ENCODE measurements at places on chromosomes 1 and 21.

DNA sequence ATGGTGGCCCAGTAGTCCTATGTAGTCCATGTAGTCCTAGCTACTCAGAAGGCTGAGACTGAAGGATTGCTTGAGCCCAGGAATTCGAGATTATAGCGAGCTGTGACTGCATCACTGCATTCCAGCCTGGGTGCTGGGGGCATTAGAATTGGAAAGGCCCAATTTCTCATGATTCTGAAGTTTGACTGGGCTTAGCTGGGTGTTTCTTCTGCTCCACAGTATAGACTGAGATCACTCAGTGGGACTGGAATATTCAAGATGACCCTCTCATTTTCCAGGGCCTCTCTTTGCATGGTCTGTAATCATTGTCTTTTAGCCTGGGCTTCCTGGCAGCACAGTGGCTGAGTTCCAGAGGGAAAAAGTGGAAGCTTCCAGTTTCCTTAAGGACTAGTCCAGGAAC is 26.2 kb downstream of the MROH7 start:
- no peak for DNase-seq

GRCh38 chr1:3914911-3915310 is 14.8 kb upstream of the C1orf174 start:
- no peak for DNase-seq

DNA sequence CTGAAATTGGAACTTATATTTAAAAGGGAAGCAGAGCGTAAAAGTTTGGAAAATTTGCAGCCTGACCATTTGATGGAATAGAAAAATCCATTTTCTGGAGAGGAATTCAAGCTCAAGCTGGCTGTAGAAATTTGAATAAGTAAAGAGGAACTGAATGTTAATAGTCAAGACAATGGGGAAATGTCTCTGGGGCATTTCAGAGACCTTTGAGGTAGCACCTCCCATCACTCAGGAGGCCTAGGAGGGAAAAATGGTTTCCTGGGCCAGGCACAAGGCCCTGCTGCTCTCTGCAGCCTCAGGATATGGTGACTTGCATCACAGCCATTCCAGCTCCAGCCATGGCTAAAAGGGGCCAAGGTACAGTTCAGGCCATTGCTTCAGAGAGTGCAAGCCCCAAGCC is 17.6 kb upstream of the TSHB start:
- no peak for DNase-seq

DNA sequence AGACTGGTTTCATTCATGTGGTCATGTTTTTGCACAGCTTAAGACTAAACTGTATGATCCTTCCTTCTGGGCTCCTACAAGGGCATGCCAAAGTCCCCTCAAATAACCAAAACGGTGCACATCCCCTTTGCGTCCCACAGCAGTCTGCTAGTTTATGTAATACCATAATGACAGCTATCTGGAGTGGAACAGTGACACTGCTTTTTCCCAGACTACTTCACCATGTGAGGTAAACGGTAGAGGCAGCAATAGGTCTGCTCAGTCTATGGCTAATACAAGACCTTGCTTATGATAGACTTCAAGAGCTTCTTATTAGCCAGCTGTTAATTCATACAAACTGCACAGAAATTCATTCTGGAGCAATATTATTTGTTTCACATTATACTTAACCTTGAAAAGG is 395.5 kb downstream of the SMYD3 start:
- DNase-seq: no peak

DNA sequence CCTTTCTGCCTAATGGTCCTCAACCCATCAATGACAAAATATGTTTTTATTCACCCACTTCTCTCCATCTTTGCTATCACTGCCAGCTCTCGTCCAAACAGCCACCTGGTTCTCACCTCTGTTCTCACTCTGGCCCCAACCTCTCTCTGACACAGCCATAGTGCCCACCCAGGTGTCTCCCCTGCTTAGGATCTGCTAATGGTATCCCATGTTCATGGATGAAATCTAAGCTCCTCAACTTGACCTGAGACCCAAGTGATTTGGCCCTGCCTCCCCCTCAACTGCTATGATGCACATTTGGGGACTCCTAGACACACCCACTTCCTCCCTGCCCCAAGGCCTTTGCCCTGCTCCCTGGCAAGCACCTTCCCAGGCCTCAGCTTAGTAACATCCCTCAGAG is 25.9 kb downstream of the KIF17 start:
- no peak for DNase-seq

DNA sequence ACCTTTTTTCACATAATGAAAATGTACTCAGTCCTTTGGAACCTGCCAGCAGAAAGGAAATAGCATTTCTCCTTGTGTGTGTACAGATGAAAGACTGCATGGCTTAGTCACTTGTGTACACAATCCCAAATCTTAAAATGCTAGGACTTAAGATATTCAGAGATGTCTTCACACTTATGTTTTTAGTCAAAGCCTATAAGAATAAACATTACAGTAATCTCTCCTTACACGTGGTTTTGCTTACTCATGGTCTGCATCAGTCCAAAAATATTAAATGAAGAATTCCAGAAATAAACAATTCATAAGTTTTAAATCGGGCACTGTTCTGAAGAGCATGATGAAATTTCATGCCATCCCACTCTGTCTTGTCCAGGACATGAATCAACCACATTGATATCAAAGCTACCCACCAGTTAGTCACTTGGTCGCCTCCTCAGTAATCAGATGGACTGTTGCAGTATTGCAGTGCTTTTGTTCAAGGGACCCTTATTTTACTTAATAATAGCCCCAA is 75.7 kb upstream of the RRP15 start:
- DNase-seq: no peak

GRCh38 chr1:245272676-245273075 is 117.9 kb downstream of the KIF26B start:
- no peak for DNase-seq

DNA sequence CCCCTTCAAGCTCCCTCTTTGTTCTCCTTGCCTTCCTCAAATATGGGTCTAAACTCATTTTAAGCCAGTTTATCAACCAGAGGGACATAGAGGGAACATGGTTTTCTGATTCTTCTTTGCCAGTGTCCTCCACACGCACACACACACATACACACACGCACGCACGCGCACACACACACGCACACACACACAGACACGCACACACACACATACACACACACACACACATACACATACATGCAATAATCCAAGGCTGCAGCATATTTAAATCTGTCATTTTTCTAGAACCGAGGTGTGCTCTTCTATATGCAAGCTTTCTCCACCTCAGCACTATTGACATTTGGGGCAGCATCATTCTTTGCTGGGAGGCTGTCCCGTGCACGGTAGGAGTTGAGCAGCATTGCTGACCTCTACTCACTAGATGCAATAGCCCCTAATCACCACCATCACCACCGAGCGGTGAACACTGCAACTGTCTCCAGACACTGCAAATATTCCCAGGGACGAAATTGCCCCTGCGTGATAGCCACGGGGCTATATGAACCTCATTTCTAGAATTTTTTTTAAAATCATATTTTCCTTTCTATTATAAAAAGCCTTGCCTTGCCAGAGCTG is 8.0 kb downstream of the TNFRSF9 start:
- DNase-seq: no peak

DNA sequence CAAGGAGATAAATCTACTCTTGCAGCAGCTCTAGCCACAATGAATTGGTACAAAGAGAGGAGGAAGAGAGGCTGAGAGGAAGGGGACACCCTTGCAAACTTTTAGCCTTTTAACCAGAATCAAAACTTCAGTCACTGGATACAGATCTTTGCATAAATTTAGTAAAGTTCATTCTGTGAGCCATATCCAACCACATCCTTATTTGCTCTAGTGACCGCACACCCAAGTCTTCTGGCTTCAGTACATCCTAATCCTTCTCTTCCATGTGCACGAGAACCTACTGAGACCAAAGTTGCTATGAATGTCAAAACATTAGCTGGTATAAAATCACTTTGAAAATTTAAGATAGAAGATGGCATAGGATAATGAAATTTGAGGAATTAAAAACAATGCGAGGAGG is 21.9 kb upstream of the PLD5 start:
- DNase-seq: no peak

DNA sequence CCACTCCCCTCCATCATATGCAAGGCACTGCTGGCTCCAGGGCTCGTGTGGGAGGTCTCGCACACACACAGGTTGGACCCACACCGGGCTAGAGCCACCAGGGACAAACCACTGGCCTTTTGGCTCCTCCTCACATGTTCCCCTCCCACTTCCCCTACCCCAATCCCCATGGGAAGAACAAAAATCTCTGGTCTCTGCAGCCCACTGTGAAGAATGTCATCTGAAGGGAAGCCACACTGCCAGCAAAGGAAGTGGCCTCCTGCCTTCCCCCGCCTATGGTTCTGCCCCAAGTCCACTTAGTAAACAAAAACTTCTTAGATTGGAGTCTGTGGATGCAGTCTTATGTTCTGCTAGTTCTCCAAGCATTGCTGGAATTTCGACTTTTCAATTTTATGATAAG is 24.2 kb downstream of the OLFML3 start:
- DNase-seq: no peak

DNA sequence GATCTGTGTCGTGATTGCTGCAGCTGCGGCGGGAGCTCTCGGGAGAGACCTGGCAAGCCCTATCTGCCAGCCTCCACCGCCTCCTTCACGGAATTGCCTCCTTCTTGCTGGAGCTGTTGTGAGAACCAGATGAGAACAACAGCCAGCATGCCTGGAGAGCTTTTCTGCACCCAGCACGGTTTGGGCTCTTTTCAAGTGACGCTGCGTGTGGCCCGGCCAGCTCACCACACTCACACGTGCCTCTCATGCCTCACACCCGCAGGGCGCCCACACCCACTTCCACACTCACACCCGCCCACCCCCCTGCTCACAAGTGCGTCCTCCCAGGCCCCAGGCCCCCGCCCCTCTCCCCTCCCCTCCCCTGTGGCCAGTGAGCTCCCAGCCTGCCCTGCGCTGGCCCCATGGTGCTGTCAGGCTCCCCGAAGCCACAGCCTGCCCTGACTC is 135.7 kb upstream of the RUNX3 start:
- no peak for DNase-seq

DNA sequence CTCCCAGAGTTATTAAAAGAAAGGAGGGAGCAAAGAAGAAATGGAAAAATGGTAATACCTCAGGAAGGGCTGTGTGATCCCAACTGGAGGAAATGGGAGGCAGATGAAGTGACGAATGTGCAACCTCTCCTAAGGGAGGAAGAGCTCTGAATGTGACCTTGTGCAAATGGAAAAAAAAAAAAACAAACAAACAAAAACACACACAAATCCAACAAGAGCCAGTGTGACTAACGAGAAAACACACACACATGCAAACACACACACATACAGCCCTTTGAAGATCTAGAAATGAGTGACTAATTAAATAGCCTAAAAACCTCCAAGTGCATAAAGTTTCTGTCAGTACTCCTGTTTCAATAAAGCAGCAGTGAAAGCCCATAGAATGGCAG is 49.0 kb downstream of the CCN1 start:
- DNase-seq: no peak

- DNase-seq: no peak
Measured at GRCh38 chr1:172616636-172617035, 42.3 kb upstream of the FASLG start.

DNA sequence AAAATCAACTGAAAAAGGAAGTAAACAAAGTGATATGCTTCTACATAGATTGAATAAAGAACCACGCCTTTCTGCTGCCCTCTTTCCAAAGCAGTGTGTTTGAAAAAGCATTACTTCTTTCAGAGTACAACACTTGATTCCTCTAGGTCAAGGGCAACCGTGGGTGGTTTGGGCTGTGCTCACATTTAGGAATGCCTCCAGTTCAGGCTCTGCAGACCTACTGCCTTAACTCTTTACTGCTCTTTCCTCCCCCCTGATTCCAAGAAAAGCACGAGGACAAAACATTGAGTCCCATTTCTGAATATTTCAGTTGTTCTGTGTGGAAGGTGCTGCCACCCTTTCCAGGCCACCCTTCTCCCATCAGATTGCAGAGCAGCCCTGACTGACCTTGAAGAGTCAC is 45.2 kb downstream of the ADAMTS1 start:
- DNase-seq: no peak

DNA sequence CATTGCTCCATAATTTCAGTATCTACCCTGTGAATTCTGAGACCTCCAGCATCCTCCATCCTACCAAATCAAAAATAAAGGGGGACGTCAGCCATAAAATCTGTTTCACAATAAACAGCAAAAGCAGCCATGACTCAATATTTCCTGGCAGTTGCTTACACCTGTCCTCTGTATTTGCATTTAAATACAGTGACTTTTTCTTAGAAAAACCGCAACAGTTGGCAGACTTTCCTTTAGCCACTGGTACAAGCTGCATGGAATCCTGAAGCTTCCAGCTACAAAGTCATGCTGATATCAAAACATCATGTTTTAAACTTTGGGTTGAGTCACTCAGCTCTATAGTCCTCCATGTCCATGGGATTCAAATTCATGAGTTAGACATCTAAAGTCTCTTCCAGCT is 278.0 kb upstream of the KAZN start:
- no peak for DNase-seq

GRCh38 chr1:159206110-159206509 is 1.4 kb downstream of the ACKR1 start:
- DNase-seq: no peak

DNA sequence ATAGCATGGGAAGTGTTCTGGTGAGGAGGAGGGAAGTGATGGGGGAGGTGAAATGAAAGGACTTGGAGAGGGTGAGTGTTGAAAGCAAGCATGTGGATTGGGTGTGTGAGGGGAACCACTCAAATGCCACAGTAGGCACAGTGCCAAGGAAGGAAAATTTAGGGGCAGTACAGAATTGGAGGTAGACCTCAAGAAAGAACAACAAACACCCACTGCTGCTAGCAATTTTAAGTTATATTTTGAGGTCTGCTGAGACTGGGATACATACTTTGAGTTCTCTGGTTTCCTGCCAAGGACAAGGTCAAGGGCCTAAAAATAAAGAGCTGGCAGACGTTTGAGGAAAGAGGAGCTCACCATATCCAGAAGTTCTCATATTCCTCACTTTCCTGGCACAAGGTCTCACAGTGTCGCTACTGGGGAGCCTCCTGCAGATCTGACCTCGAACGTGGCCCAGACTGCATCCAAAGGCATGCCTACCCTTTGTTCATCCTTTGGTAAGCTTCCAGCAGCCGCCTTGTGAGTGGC is 104.0 kb downstream of the BRINP2 start:
- no peak for DNase-seq

GRCh38 chr1:225750875-225751824 is 26.5 kb upstream of the SRP9 start:
- no peak for DNase-seq

GRCh38 chr1:164635059-164635802 is 76.2 kb downstream of the PBX1 start:
- no peak for DNase-seq

GRCh38 chr21:26011292-26011940 is 159.2 kb downstream of the APP start:
- DNase-seq: no peak

- no peak for DNase-seq
Measured at GRCh38 chr1:17674726-17675500, 80.2 kb upstream of the ACTL8 start.

GRCh38 chr1:205596876-205597275 is 34.9 kb downstream of the ELK4 start:
- no peak for DNase-seq

GRCh38 chr1:246267896-246268295 is 239.2 kb downstream of the SMYD3 start:
- DNase-seq: no peak

GRCh38 chr1:235366286-235366685 is 941 bp upstream of the TBCE start:
- DNase-seq: no peak

GRCh38 chr1:19750101-19750881 is 49.4 kb downstream of the TMCO4 start:
- no peak for DNase-seq

- DNase-seq: no peak
Measured at GRCh38 chr1:234656944-234657654, 47.1 kb upstream of the IRF2BP2 start.

Data from stimulated activated CD4-positive, alpha-beta T cell treated with anti-CD3 and anti-CD28 coated beads, Interleukin-1b, Interleukin-23, amount 100 ng/mL, for 4 hours (primary cell).